ENCODE measurements at places on chromosomes 16 and 17.

- DNase-seq, result no peak
Measured at GRCh38 chr17:66450008-66450851, 147.8 kb downstream of the PRKCA start.

GRCh38 chr17:60094754-60095153, 16.0 kb upstream of the HEATR6 start:
- DNase-seq, result no peak

GRCh38 chr16:53266156-53266555, 168.1 kb upstream of the RBL2 start:
- no peak for DNase-seq

GRCh38 chr17:80105762-80106161, 4.4 kb downstream of the GAA start:
- DNase-seq, result peak; percentile 23

GRCh38 chr17:19447085-19447583, 36.1 kb downstream of the RNF112 start:
- peak; percentile 86 for DNase-seq

GRCh38 chr16:58016840-58017446, 8.6 kb upstream of the MMP15 start:
- no peak for DNase-seq

GRCh38 chr16:74570412-74571301, 36.3 kb downstream of the GLG1 start:
- no peak for DNase-seq

DNA sequence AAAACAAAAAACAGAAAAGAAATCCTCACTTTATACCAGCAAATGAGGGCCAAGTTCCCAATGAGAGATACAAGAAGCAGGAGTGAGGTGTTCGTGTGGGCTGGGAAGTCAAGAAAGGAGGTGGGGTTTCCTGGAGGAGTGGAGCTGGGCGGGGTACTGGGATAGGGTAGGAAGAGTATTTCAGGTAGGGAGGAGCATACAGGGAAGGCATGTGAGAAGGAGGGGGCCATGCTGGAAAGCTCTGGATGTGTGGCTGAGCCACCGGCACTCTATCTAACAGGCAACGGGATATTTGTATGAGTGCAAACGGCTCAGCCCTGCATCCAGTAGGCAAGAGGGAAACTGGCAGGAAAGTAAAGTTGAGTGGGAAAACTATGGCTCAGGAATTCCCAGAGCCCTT, 4.2 kb downstream of the OR3A2 start:
- DNase-seq, result no peak

- DNase-seq, result peak; percentile 61
Measured at GRCh38 chr17:17780922-17781590, 55.7 kb downstream of the SREBF1 start.

GRCh38 chr16:53908731-53909130, 204.8 kb downstream of the FTO start:
- no peak for DNase-seq

DNA sequence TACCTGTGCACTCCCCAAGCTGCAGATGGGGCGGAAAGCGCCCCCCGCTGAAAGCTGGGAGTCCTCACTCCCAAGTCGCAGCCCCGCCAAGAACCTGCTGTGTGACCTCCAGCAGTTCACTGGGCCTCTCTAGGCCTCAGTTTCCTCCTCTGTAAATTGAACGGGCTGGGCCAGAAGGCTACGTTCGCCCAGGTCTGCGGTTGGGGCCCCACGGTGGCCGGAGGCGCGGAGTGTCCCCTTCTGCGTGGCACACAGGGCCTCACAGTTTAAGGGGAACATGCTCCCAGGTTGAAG, 628 bp downstream of the GALK1 start:
- no peak for DNase-seq

- no peak for DNase-seq
Measured at GRCh38 chr16:87931504-87931903, 4.8 kb downstream of the CA5A start.

- no peak for DNase-seq
Measured at GRCh38 chr16:49621241-49622083, 234.4 kb downstream of the ZNF423 start.

GRCh38 chr16:15948532-15949209, 745 bp upstream of the ABCC1 start:
- DNase-seq, result no peak

- no peak for DNase-seq
Measured at GRCh38 chr16:67241008-67241900, 6.0 kb downstream of the FHOD1 start.

- DNase-seq, result peak; percentile 68
Measured at GRCh38 chr16:79509211-79509631, 91.3 kb downstream of the MAF start.

- DNase-seq, result no peak
Measured at GRCh38 chr16:1942047-1942809, 771 bp downstream of the MSRB1 start.

DNA sequence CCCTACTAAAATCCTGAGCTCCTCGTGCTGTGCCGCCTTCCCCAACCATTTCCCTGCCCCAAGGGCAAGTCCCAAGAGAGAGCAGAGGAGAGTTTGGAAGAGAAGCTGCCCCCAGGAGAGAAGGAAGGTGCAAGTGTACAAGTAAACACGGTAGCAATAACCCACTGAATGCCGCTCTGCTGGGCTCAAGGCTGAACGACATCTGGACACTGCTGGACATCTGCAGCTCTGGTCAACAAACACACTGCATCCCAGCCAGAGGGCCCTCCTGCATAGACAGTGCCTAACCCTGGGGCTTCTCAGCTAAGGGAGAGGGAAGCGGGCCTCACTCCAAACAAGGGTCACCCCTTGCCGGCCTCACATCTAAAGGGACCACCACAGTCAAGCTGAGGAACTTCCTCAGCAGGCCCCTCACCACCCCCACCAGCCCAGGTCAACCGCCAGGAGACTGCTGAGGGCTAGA, 12.7 kb downstream of the JUP start:
- DNase-seq, result no peak

GRCh38 chr16:83774066-83774465, 33.7 kb upstream of the HSBP1 start:
- DNase-seq, result no peak

- DNase-seq, result no peak
Measured at GRCh38 chr16:83100679-83101078, 473.9 kb downstream of the CDH13 start.

GRCh38 chr17:61423967-61424649, 24.5 kb downstream of the TBX2 start:
- DNase-seq, result no peak

- peak; percentile 56 for DNase-seq
Measured at GRCh38 chr16:58501242-58502131, 1.5 kb downstream of the NDRG4 start.

- no peak for DNase-seq
Measured at GRCh38 chr16:67039260-67040020, 10.5 kb downstream of the CBFB start.

DNA sequence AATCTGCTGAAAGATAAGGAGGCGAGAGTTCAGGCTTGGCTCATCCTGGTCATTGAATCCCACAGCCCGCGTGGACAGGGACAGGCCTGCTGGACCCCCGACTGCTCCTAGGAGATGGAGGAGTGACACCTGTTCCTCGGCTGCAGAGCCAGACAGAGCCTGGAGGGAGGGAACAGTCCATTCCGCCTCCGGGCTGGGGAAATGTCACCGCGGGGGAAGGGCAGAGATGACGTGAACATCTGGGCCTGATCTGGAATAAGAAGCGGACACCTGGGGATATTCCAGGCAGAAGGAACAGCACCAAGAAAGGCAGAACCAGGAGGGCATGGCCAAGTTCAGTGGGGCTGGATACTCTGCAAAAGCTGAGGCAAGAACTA, 1.5 kb downstream of the ZNF747 start:
- DNase-seq, result no peak

- no peak for DNase-seq
Measured at GRCh38 chr17:80221351-80222105, 1.3 kb downstream of the SLC26A11 start.

DNA sequence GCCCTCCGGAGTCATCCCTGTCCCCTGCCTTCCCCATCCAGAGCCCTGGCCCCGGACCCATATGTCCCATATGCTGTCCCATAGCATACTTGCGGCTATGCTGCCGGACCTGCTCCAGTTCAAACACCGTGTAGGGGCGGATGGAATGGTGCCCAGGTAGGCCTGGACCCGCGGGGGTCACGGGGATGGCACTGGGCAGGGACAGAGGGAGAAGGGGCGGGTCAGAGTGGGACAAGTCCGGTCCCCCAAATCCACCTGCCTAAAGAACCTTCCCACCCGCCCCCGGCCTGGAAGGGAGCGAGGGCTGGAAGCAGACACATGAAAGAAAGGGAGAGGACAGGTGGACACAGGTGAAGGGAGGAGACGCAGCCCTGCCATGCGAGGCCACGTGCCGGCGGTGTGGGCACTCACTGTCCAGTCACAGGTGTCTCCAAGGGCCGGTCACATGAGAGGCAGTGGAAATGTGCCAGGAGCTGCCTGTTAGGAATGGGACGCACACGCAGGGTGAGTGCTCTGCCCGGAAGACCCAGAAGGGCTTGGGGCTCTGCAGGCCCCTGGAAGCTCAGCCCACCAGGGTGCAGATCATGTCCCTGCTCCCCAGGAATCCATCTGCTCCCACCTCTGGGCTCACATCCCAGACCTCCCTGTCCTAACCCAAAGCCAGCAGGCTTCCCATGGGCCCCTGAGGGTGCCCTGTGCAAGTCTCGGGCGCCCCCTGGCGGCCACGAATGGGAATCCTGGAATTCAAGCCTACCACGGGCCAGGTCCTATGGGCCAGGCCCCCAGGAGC, 14.0 kb downstream of the UBALD2 start:
- peak; percentile 75 for DNase-seq

- DNase-seq, result peak; percentile 15
Measured at GRCh38 chr16:76574651-76575050, 297.4 kb downstream of the CNTNAP4 start.

DNA sequence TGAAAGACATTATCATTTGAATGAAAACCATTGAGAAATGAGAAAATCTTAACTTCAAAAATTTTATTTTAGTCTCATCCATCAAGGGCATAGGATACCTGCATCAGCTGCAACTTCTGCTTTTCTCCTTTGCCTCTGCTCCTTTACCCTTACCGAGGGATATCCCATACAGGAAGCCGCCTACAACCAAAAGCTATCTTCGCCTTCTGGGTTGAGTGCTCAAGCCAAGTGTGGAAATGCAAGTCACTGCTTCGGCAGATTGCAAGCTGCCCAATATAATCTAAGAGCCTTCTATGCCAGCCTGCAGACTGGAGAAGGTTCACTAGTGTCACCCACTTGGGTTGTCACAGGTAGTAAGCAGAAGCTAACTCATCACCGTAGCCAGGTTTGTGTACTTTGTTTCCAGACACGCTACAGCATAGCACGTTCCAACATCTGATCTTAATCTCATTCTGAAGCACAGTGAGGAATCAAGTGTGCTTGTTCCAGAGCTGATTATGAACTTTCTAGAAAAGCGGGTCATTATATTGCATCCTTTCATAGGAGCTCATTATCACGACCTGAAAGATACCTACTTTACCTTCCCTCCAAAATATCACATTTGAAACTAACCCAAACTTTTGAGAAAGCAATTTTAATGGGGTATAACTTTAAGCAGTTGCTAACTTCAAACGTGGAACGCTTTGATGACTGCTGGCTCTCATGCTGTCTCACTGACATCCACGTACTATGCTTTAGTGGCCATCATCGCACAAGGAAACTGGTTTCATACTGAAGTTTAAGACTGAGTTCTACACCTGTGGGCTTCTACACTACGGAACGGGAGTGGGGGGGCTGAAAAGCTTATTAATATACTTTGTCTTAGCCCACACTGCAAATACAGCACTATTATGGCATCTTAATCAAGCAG, 8.0 kb upstream of the UNK start:
- peak; percentile 19 for DNase-seq

DNA sequence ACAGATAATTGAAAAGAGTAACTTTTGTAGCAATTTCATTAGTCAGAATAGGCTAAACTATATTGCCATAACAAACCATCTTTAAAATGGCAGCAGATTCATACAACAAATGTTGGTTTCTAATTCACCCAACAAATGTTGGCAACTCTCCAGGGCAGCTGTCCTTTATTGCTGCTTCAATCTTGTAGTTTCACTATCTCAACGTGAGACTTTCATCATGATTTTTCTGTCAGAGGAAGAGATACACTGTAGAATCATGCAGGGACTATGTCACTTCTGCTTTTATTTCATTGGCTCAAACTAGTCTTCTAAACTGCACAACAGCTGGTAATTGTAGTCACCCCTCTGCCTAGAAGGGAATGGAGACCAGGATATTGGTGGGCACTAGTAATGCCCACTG, 174.2 kb downstream of the TANC2 start:
- peak; percentile 35 for DNase-seq

- peak; percentile 60 for DNase-seq
Measured at GRCh38 chr16:80466024-80466987, 74.5 kb upstream of the DYNLRB2 start.

DNA sequence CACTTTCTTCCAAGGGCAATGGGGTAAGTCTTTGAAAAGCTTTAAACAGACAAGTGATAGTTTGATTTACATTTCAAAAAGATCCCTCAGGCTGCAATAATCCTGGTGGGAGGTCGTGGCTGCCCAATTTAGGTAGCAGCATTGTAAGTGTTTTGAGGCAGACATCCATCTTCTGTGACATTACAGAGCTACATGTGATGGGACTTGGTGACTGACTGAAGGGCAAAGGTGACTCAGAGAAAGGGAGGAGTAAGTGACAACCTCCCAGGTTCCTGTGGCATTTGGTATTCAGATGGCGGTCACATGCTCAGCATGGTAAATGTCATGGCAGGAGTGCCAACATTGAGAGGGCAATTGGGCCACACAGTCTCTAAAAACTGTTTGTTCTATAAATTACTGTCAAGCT, 26.5 kb downstream of the STAT3 start:
- DNase-seq, result no peak

GRCh38 chr16:3518292-3518985, 17.6 kb downstream of the CLUAP1 start:
- DNase-seq, result no peak

- DNase-seq, result no peak
Measured at GRCh38 chr17:3691617-3692067, 4.3 kb downstream of the P2RX5 start.

GRCh38 chr16:29663807-29664090, 702 bp downstream of the SPN start:
- DNase-seq, result no peak

GRCh38 chr17:31388351-31388750, 3.1 kb upstream of the RAB11FIP4 start:
- DNase-seq, result no peak

DNA sequence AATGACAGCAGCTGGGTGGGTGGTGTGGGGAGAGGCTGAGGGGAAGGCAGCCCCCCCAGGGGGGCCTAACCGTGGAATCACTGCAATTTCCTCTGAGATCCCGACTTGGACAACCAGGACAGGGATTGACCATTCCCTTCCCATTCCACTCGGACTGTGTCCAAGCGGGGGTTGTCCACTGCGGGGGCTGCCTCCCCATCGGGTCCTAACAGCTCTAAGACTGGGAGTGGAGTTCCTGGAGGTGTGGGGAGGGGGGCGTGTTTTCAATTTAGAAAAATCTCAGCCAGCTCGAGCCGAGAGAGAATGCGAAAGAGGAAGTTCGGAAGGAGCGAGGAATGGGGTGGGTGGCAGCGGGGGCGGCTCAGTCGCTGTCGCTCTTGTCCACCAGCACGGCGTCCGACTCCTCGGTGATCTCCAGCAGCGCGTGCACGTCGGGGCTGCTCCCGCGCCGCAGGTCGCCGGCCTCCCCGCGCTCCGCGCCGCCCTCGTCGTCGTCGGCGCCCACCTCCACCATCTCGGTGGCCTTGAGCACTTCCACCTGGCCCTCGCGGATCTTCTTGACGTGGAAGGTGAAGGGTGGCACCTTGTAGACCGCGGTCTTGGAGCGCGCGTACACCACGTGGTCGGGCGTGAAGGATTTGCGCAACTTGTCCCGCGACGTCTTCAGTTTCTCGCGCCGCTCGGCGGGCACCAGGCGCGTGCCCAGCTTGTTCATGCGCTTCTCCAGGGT, 16.2 kb upstream of the STAT3 start:
- no peak for DNase-seq

Data from NCI-H510A treated with DMSO at 0.1 percent for 48 hours (cell line).